ENCODE measurements at places on chromosomes 12 and 14.

- no peak for DNase-seq
Observed at GRCh38 chr12:126688556-126688955, 1578.4 kb upstream of the TMEM132C start.

DNA sequence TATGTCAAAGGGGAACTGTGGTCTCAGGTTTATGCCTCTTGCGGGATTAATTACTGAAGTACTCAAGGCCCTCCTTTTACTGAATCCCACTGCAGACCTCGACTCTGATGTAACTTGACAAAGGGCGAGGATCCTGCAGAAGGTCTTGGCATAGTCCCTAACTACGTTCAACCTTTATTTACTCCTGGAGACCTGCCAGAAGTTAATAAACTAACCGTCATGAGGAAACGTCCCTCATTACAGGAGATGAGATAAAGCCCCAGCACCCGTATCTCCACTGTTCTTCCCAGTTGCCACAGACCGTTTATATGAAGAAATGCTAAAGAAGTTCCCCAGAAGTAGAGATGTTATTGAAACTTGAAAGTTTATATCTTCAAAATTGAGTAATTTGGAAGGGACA lies 190.9 kb downstream of the ETV6 start:
- no peak for DNase-seq

GRCh38 chr12:2683283-2684025 lies 111.3 kb upstream of the FKBP4 start:
- DNase-seq: no peak

DNA sequence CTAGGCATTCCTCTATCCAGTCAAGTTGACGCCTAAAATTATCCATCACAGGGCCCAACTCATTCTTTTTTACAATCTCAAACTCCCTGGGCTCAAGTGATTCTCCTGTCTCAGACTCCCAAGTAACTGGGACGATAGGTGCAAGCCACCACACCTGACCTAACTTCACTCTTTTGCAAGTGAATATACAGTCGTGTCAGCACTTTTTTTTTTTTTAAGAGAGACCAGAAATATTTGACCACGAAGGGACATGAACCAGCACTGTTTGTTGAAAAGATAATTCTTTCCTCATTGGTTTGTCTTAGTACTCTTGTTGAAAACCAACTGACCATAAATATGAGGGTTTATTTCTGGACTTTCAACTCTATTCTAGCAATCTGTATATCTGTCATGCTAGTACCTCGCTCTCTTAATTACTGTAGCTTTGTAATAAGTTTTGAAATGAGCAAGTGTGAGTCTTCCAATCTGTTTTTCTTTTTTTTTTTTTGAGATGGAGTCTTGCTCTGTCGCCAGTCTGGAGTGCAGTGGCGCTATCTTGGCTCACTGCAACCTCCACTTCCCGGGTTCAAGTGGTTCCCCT lies 14.0 kb downstream of the PTGR2 start:
- DNase-seq: no peak

GRCh38 chr14:67765192-67765834 lies 51.1 kb downstream of the ZFYVE26 start:
- DNase-seq: no peak

DNA sequence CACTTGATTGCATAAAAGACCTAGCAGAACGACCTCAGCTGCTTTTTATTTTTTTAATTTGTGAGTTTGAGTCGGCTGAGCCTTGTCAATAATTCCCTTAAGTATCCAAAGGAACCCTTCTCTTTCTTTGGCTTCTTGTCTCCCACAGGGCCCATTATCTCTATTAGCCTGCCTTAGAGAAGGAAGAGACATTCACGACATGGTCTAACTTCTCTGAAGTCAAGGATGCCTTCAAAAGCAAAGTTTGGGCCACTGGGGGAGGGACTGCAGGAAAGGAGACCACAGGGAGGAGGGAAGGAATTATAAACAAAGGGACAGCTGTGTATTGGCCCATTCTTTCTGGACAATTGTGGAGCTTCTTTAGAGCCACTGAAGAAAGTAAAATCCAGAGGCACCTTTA lies 126.4 kb downstream of the BRMS1L start:
- DNase-seq: no peak

- DNase-seq: no peak
Observed at GRCh38 chr12:74483057-74483456, 54.6 kb upstream of the ATXN7L3B start.

GRCh38 chr14:94030571-94030970 lies 4.4 kb downstream of the OTUB2 start:
- no peak for DNase-seq

- DNase-seq: no peak
Observed at GRCh38 chr14:100670753-100671049, 56.0 kb upstream of the DLK1 start.

GRCh38 chr12:105341010-105341409 lies 10.5 kb downstream of the C12orf75 start:
- no peak for DNase-seq

GRCh38 chr12:68529869-68530268 lies 80.8 kb upstream of the RAP1B start:
- no peak for DNase-seq

GRCh38 chr14:57748279-57748678 lies 117.6 kb downstream of the SLC35F4 start:
- no peak for DNase-seq

GRCh38 chr12:7146906-7147305 lies 16.7 kb downstream of the CLSTN3 start:
- DNase-seq: no peak

GRCh38 chr14:73738518-73739173 lies 24.5 kb upstream of the PNMA1 start:
- no peak for DNase-seq

GRCh38 chr14:77681196-77682157 lies 26.3 kb downstream of the ALKBH1 start:
- no peak for DNase-seq

DNA sequence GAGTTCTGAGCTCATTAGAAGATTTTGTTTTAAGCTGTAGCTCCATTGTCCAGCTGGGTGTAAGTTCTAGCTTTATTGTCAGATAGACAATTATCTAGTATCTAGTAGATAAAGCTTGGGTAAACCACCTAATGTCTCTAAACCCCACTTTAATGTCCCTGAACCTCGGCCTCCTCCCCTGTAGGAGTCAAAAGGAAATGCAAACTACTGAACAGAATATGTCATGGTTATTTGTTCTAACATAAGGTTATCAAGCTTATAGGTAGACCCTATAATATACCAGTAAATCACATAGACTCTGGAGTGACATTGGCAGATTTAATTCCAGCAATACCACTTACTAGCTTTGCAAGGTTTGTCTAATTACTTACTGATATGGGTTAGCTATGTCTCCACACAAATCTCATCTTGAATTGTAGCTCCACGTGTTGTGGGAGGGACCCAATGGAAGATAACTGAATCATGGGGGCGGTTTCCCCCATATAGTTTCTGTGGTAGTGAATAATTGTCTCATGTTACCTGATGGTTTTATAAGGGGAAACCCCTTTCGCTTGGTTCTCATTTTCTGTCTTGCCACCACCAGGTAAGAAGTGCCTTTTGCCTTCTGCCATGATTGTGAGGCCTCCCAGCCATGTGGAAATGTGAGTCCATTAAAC lies 29.4 kb downstream of the BCAT1 start:
- DNase-seq: no peak

- no peak for DNase-seq
Observed at GRCh38 chr12:25135531-25136154, 59.3 kb downstream of the DNAI7 start.

DNA sequence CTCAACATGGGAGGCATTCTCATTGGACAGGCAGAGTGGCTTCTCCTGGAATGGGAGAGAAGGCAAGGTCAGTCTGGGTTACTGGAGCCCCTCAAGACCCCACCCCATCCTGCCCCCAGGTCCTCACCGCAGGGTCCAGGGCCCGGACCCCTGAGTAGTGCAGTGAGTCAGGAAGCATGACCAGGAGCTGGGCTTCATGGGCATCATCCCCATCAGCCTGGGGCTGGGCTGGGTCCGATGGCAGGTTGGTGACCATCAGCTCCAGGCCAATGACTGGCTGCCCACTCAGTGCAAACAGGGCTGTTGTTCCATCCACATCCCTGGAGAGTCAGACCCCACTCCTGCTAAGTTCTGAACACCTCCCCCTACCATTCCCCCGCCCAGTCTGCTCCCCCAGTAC lies 13.1 kb downstream of the ITGA7 start:
- DNase-seq: peak; percentile 21

DNA sequence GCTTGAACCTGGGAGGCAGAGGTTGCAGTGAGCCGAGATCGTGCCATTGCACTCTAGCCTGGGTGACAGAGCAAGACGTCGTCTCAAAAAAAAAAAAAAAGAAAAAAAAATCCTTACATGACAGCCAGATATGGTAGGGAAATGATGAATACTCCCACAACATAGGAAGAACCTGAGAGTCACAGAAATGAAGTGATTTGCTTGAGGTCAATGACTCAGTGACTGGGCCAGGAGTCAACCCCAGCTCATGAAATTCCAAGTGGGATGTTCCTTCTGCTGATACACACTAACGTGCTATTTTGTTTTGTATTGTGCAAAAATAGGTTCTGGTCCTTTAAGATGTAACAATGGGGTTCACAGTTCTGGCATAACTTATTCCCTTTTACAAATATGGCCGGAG lies 9.0 kb downstream of the RHOF start:
- no peak for DNase-seq

GRCh38 chr14:53002576-53002975 lies 51.7 kb upstream of the FERMT2 start:
- no peak for DNase-seq

DNA sequence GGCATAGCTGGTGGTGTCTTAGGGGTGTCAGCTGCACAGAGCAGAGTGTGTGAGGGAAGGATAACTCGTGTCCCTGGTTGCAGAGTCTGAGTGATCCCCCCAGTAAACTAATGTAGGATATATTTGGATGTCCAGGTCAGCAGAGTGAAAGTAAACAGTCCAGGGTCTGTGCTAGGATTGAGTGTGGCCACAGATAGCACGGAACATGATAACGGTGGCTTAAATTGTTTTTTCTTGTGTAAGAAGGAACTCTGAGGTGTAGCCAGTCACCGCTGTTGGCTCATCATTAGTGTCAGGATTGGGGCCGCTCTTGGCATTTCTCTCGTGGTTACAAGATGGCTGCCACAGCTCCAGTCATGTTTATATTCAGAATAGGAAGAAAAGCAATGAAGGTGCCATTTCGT lies 97.3 kb downstream of the DERA start:
- no peak for DNase-seq

GRCh38 chr14:52862632-52863333 lies 71.4 kb upstream of the GNPNAT1 start:
- DNase-seq: no peak

GRCh38 chr12:65474831-65475230 lies 196.3 kb downstream of the MSRB3 start:
- DNase-seq: no peak

GRCh38 chr12:121578230-121579189 lies 2.3 kb downstream of the KDM2B start:
- no peak for DNase-seq

GRCh38 chr12:53053218-53054111 lies 3.6 kb downstream of the TNS2 start:
- peak; percentile 51 for DNase-seq

GRCh38 chr12:117064596-117064995 lies 34.6 kb downstream of the TESC start:
- no peak for DNase-seq

DNA sequence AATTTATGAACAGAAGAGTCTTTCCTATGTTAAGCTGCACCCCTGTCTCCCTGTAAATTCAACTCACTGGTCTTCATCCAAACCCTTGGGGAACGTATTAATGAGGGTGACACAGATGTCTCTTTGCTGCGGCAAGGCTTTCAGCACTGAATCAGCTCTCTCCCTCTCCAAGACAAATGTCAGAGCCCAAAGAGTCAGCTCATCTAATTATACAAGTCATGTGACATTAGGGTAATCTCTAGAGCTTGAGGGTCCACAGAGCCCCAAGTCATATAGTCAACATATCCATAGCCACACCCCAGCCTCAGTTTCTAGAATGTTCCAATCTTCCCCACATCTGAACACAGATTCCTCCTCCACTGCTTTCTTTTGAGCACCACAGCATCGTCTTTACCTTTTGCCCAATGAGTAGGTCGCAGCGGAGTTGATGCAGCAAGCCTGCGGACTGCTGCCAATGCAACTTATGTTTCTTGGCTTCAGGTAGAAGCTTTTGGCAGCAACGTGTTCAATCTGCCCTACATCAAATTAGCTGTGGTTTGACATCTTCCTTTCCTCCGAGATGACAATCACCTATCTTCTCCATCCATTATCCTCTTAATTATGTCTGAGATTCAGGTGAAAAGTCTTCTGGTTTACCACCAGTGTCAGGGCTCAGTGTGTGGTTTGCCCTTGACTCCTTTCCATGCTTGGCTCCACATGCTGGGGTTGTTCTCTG lies 5.3 kb downstream of the BATF start:
- DNase-seq: no peak

GRCh38 chr12:95185854-95186253 lies 31.4 kb downstream of the FGD6 start:
- DNase-seq: no peak

- DNase-seq: peak; percentile 35
Observed at GRCh38 chr14:58638231-58639197, 752 bp downstream of the DACT1 start.

DNA sequence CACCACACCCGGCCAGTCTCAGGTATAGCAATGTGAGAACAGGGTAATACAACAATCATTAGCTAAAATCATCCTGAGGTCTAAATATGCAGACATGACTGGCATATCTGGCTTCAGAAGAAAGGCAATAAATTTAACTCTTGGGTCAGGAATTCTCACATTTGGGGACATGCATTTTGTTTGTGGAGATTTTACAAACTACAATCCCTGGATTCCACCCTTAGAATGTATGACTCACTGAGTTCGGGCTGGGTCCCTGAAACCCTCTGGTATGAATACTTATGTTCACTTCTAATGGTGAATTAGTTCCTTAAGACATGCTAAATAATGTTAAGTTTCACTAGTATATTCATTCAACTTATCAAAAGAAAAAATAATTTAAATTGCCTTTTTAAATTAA lies 98.9 kb upstream of the HMGA2 start:
- no peak for DNase-seq

Data from activated CD4-positive, CD25-positive, alpha-beta regulatory T cell treated with anti-CD3 and anti-CD28 coated beads, Interleukin-2, amount 50 U/mL, for 72 hours (primary cell).